ENCODE measurements at places on chromosomes 7 and 10. TPM values are rescaled to one million over a fixed set of nuclear protein-coding genes. Genes with fewer than 3 reads are reported as not detected.

INHBA gene
- total RNA-seq, result 8.0 TPM

DNA sequence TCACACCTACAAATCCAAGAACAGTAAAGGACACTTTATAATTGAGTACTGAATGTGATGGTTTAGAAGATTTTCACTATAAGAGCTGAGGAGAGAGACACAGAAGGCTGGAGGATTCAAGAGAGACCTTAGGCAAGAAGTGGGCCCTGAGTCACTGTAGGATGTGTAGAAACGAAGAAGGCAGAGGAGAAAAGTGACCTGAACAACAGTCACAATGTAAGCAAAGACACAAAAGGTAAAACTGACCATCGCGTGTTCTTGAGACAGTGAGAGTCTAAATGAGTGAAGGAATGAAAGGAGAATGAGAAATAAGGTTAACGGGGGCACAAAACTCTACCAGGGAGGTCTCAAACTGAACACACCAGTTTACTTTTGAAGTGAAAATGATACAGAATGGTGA is 298.2 kb upstream of the LRGUK start:
- H3K36me3 ChIP-seq, result no peaks in the 10 kb centered on the region
- no peaks in the 10 kb centered on the region for H3K27me3 ChIP-seq
- no peak for DNase-seq
- no peak overlapping the region for H3K4me3 ChIP-seq
- no peak overlapping the region for H3K27ac ChIP-seq

- no peaks in the 10 kb centered on the region for H3K27me3 ChIP-seq
- DNase-seq, result no peak
- H3K4me3 ChIP-seq, result no peak overlapping the region
Observed at GRCh38 chr10:47034441-47035051, 123.3 kb downstream of the PTPN20 start.

DNA sequence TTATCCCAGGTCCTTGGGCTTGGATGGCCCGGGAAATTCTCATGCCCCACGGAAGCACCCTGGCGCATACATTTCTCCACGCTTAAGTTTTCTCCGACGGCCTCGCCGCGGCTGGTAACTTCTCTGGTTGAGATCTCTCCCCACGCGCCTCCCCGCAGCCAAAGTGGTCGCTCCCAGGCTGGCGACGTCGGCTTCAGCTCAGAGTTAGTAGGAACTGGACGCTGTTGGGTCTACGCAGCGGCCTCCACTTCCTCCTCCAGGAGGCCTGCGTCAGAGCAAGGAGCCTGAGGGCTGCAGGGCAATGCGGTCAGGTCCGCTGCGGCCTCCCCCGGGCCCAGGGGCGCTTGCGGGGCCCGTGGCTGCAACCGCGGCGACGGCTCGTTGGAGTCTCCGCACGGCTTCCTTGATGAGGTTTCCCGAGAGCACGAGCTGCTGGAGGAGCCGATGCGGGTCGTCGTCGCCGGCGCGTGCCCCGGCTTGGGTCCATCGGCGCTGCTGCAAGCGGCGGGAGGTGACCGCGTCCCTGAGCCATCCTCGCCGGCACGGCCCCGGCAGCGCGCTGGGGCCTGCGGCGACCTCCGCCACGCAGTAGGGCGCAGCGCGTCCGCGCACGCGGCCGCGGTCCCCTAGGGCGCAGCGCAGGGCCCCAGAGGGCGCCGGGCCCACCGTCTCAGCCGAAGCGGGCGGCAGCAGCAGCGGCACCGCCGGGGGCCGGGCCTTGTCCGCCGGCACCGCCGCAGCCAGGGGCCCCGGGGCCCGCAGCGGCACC is 744 bp downstream of the FRAT2 start:
- H3K4me3 ChIP-seq, result peak overlapping the region; percentile 80
- H3K27me3 ChIP-seq, result no peaks in the 10 kb centered on the region
- no peak for DNase-seq
- H3K4me1 ChIP-seq, result peaks cover 17% of the 10 kb centered on the region

GRCh38 chr7:34042406-34042805 is 137.1 kb downstream of the BMPER start:
- H3K4me3 ChIP-seq, result no peak overlapping the region
- H3K4me1 ChIP-seq, result peaks cover 6% of the 10 kb centered on the region
- DNase-seq, result no peak
- no peaks in the 10 kb centered on the region for H3K27me3 ChIP-seq
- no peak overlapping the region for H3K27ac ChIP-seq

DNA sequence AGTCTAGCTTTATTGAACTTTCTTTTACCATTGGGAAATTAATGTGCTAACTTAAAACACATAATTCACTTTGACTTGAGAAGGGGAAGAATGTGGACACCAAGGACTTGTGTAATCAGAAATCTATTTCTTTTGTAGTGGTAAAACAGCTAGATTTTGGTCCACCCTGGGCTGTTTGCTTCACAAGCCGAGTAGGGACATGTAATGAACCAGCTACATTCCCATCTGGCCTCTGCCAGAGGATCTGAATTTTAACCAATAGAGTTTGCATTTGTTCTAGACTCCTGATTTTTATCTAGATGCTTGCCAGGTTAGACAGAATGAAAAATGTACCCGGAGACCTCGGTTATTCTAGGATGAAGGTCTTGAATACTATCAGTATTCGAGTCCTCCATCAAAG is 1.9 kb downstream of the CACNB2 start:
- peaks cover 18% of the 10 kb centered on the region for H3K27me3 ChIP-seq
- no peak for DNase-seq
- H3K4me3 ChIP-seq, result peak overlapping the region; percentile 44
- H3K4me1 ChIP-seq, result peaks cover 18% of the 10 kb centered on the region
- H3K36me3 ChIP-seq, result no peaks in the 10 kb centered on the region
- H3K27ac ChIP-seq, result no peak overlapping the region

- no peaks in the 10 kb centered on the region for H3K4me1 ChIP-seq
- H3K4me3 ChIP-seq, result no peak overlapping the region
- no peaks in the 10 kb centered on the region for H3K27me3 ChIP-seq
- no peaks in the 10 kb centered on the region for H3K36me3 ChIP-seq
- no peak for DNase-seq
Observed at GRCh38 chr10:17659365-17659764, 15.4 kb downstream of the STAM start.

Measured in left lung (tissue), 14 donors.